ENCODE measurements at places on chromosomes 5 and 9.
A peak's percentile ranks its signal among the peaks of the same experiment; 100 is the strongest.

DNA sequence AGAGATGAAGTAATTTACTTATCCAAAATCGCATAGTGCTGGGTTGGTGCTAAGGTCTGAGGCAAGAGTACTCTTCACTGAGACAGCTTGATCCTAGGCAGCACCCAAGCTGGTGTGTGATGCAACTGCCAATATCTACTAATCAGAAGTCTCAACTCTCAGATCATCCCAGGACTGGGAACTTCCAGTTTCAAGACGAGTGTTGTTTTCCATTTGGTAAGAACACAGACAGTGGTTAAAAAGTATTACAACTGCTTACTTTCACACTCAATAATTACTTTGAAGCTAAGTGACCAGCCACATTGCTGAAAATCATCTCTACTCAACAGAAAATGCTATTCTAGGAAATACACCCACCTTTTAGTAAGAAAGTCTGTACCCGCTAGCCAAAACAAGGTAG is 45.3 kb downstream of the FBXW11 start:
- DNase-seq: no peak

- DNase-seq: no peak
Measured at GRCh38 chr5:135208903-135209721, 175.1 kb upstream of the PITX1 start.

DNA sequence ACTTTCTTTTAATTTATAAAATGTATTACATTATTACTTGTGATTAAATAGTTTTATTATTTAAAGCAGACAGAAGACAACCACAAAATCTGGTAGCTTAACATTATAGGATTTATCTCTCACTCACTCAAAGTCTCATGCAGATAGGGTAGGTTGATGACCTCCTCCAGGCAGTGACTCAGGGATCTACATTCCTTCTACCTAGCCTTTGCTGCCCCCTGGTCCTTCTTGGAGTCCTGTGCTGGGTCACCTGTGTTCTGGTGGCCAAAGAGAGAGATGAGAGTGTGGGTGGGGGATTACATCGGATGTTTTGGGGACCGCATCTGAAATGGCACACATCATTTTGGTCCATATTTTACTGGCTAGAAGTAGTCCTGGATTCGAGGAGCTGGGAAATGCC is 95.7 kb upstream of the CTSL start:
- no peak for DNase-seq

GRCh38 chr5:100864931-100865330 is 38.2 kb downstream of the ST8SIA4 start:
- no peak for DNase-seq

DNA sequence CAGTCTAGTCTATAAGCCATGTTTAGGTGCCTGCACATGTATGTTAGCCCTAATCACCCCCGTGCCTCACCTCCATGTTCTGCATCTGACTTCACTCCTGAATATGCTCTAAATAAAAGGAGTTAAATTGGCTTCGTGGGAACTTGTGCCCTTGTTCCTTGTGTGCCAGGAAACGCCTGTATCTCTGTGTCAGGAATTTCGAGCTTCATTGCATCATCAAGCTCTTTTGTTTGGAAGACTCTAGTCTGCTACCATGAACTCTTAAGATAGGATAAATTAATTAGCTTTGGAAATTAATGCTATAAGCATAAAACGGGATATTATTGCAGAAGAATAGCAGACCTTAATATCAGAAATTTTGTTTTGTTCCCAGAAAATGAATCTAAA is 99.2 kb downstream of the ADCY2 start:
- DNase-seq: no peak

- peak; percentile 66 for DNase-seq
Measured at GRCh38 chr5:63554191-63554590, 408.1 kb downstream of the HTR1A start.

DNA sequence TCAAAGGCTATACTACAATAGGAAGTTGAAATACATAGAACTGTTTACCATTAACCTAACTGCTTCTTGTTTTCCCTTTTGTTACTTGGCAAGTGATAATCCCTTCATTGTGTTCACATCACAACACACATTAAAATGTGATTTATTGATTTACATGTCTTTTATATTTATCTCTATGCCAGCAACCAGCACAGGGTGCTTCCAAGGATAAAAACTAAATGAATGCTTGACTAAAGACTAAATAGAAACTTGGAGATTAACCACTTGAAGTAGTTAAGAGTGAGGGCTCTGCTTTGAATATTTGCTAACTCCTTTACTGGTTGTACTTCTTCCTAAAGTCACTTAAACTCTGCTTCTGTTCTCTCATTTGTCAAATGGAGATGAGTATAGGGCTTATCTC is 1730.6 kb downstream of the EFNA5 start:
- DNase-seq: no peak

- DNase-seq: no peak
Measured at GRCh38 chr5:144421411-144421810, 250.7 kb downstream of the KCTD16 start.

- no peak for DNase-seq
Measured at GRCh38 chr5:6781716-6782115, 68.5 kb downstream of the TENT4A start.

GRCh38 chr5:80254767-80255430 is 949 bp downstream of the SERINC5 start:
- DNase-seq: no peak

DNA sequence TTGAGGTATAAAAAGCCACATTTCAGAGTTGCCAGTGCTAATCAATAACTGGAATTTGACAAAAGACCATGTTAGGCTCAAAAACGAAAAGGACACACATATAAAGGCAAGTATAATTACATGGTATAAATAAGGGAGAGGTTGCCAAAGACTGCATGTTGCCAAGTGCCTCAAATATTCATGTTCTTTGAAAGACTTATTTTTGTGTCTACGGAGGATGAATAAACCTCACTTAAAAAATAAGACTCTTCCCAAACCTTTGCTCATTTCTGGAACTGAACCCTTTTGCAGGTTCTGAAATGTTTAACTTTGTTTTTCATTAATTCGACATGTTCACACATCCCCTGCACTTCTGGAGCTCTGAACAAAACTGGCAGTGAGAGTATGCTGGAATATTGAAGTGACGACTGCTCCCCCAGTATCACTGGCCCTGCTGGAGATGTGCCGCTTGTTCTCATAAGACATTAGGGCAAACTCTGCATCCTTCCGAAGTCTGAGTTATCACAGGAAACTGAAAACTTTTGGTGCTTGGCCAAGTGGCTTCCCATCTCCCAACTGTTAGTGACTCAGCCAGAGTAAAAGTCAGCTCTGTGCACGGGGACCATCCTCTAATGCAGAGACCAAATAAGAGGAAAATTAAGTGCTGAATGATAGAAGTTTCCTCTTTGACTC is 336.8 kb downstream of the GLIS3 start:
- no peak for DNase-seq

- no peak for DNase-seq
Measured at GRCh38 chr5:130545291-130545690, 619.8 kb downstream of the HINT1 start.

GRCh38 chr9:8136477-8136876 is 336.9 kb upstream of the DMAC1 start:
- DNase-seq: no peak

- peak; percentile 65 for DNase-seq
Measured at GRCh38 chr5:73911761-73912393, 285.9 kb downstream of the ARHGEF28 start.

DNA sequence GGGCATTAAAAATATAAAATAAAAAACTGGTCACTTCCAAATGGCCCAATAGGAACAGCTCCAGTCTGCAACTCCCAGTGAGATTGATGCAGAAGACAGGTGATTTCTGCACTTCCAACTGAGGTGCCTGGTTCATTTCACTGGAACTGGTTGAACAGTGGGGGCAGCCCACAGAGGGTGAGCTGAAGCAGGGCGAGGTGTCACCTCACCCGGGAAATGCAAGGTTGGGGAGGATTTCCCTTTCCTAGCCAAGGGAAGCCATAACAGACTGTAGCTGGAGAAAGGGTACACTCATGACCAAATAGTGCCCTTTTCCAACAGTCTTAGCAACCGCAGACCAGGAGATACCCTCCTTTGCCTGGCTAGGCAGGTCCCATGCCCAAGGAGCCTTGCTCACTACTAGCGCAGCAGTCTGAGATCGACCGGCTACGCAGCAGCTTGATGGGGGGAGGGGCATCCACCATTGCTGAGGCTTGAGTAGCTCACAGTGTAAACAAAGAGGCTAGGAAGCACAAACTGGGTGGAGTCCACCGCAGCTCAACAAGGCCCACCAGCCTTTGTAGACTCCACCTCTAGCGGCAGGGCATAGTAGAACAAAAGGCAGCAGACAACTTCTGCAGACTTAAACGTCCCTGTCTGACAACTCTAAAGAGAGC is 12.7 kb downstream of the RLN1 start:
- DNase-seq: peak; percentile 16

Data from NCI-H1105 (cell line).